ENCODE measurements at places on chromosomes 1 and 21.
A peak's percentile ranks its signal among the peaks of the same experiment; 100 is the strongest.

- no peaks in the 10 kb centered on the region for H3K27me3 ChIP-seq
- no peak for DNase-seq
- no peaks in the 10 kb centered on the region for H3K36me3 ChIP-seq
- no peak overlapping the region for H3K4me3 ChIP-seq
Observed at GRCh38 chr1:199855580-199855979, 171.9 kb upstream of the NR5A2 start.

GRCh38 chr1:30588311-30589073 is 134.9 kb downstream of the MATN1 start:
- no peak for DNase-seq
- H3K36me3 ChIP-seq, result no peaks in the 10 kb centered on the region
- H3K27me3 ChIP-seq, result no peaks in the 10 kb centered on the region
- no peak overlapping the region for H3K27ac ChIP-seq
- no peak overlapping the region for H3K4me3 ChIP-seq
- no peaks in the 10 kb centered on the region for H3K4me1 ChIP-seq

GRCh38 chr21:36693489-36694030 is 5.4 kb upstream of the SIM2 start:
- no peak overlapping the region for H3K27ac ChIP-seq
- no peaks in the 10 kb centered on the region for H3K36me3 ChIP-seq
- H3K4me1 ChIP-seq, result no peaks in the 10 kb centered on the region
- no peak overlapping the region for H3K4me3 ChIP-seq
- no peak for DNase-seq

GRCh38 chr1:58792846-58793245 is 9.0 kb upstream of the JUN start:
- no peak for DNase-seq
- H3K4me3 ChIP-seq, result no peak overlapping the region
- no peaks in the 10 kb centered on the region for H3K36me3 ChIP-seq
- no peaks in the 10 kb centered on the region for H3K27me3 ChIP-seq

GRCh38 chr1:173424143-173424542 is 53.0 kb upstream of the PRDX6 start:
- no peak for DNase-seq
- no peak overlapping the region for H3K4me3 ChIP-seq
- no peaks in the 10 kb centered on the region for H3K27me3 ChIP-seq
- H3K4me1 ChIP-seq, result peaks cover 5% of the 10 kb centered on the region

GRCh38 chr1:107949467-107950253 is 15.3 kb downstream of the VAV3 start:
- no peak for DNase-seq
- no peaks in the 10 kb centered on the region for H3K27me3 ChIP-seq
- H3K4me1 ChIP-seq, result no peaks in the 10 kb centered on the region
- no peak overlapping the region for H3K4me3 ChIP-seq

- H3K36me3 ChIP-seq, result no peaks in the 10 kb centered on the region
- H3K4me3 ChIP-seq, result no peak overlapping the region
- no peaks in the 10 kb centered on the region for H3K27me3 ChIP-seq
- no peaks in the 10 kb centered on the region for H3K4me1 ChIP-seq
- DNase-seq, result no peak
- no peak overlapping the region for H3K27ac ChIP-seq
Observed at GRCh38 chr1:100835866-100836842, 58.5 kb downstream of the EXTL2 start.

- H3K27me3 ChIP-seq, result no peaks in the 10 kb centered on the region
- H3K4me3 ChIP-seq, result no peak overlapping the region
- no peak for DNase-seq
- H3K27ac ChIP-seq, result no peak overlapping the region
- no peaks in the 10 kb centered on the region for H3K4me1 ChIP-seq
- H3K36me3 ChIP-seq, result no peaks in the 10 kb centered on the region
Observed at GRCh38 chr1:29650041-29650400, 413.7 kb downstream of the PTPRU start.

- no peak overlapping the region for H3K27ac ChIP-seq
- no peaks in the 10 kb centered on the region for H3K4me1 ChIP-seq
- no peak overlapping the region for H3K4me3 ChIP-seq
- DNase-seq, result no peak
- H3K36me3 ChIP-seq, result no peaks in the 10 kb centered on the region
Observed at GRCh38 chr1:235628316-235629005, 21.1 kb downstream of the GNG4 start.

GRCh38 chr1:221748981-221749380 is 7.1 kb upstream of the DUSP10 start:
- H3K4me3 ChIP-seq, result no peak overlapping the region
- H3K4me1 ChIP-seq, result no peaks in the 10 kb centered on the region
- no peak overlapping the region for H3K27ac ChIP-seq
- no peaks in the 10 kb centered on the region for H3K36me3 ChIP-seq

DNA sequence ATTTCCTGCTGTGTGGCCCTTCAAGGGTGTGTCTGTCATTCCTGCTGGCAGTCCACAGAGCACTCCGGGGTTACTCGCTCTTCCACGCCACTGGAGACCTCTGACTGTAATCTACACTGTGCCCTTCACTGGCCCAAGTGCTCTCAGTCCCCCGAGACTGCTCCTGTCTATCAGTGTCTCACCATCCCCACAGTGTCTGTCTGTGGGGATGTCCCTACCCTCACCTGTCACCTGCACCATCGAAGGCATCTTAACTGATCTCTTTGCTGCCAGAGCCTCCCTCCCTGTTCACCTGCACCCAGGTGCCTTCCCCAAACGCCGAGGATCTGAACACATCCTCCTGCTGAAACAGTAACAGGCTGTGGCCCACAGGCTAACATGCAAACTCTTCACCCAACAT is 136.7 kb downstream of the MATN1 start:
- no peaks in the 10 kb centered on the region for H3K4me1 ChIP-seq
- no peak for DNase-seq
- H3K4me3 ChIP-seq, result no peak overlapping the region
- no peaks in the 10 kb centered on the region for H3K36me3 ChIP-seq
- H3K27me3 ChIP-seq, result no peaks in the 10 kb centered on the region

- peak overlapping the region; percentile 80 for H3K27ac ChIP-seq
- DNase-seq, result no peak
- peaks cover 19% of the 10 kb centered on the region for H3K4me1 ChIP-seq
- H3K4me3 ChIP-seq, result peak overlapping the region; percentile 63
- H3K27me3 ChIP-seq, result no peaks in the 10 kb centered on the region
- H3K36me3 ChIP-seq, result no peaks in the 10 kb centered on the region
Observed at GRCh38 chr1:18957532-18958300, 1.2 kb upstream of the IFFO2 start.

DNA sequence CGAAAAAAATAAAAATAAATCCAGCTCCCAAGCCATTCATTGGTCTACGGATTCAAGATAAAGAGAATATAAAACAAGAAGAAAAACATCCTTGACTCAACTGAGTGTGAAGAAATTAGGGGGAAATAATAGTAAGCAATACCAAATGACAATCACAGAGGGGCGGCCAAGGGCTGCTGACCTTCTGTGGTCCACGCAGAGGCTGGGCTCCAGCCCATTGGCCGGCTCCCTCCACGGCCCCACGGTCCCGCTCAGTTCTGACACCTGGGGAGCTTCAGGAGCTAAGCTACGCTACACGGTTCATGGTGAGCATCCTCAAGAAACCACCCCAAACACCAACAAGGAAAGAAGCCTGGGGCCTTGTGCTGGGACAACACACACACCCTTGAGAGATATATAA is 400 bp upstream of the KRTAP10-12 start:
- no peaks in the 10 kb centered on the region for H3K36me3 ChIP-seq
- H3K27ac ChIP-seq, result no peak overlapping the region
- no peaks in the 10 kb centered on the region for H3K27me3 ChIP-seq
- H3K4me1 ChIP-seq, result no peaks in the 10 kb centered on the region
- DNase-seq, result no peak

GRCh38 chr1:180176965-180177364 is 22.3 kb downstream of the QSOX1 start:
- no peaks in the 10 kb centered on the region for H3K36me3 ChIP-seq
- no peaks in the 10 kb centered on the region for H3K4me1 ChIP-seq
- no peak for DNase-seq
- no peaks in the 10 kb centered on the region for H3K27me3 ChIP-seq
- no peak overlapping the region for H3K27ac ChIP-seq

DNA sequence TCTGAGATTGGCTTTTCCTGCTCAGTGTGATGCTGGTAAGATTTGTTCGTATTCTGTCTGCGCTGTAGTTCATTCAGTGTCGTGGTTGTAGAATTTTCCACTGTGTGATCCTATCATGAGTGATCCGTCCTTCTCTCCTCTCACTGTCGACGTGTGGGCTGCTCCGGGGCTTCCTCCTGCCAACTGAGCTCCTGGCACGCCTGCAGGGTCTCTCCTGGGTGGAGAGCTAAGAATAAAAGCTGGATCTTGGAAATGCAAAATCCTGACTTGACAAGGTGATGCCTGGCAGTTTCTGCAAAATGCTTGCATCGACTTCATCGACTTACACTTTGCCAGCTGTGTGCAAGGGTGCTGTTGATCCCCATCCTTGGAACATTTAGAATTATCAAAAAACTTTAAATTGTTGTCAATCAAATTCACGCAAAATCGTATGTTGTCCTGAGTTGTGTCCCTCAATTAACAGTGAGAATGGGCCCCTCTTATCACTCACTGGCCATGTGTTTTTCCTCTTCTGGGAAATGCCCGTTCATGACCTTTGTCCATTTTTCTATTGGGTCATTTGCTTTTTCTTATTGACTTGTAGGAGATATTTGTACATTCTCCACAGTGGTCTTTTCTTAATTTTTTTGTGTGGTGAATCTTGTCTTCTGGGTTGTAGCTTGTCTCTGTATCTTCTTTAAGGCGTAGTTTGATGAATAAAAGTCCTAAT is 125.5 kb downstream of the CRYAA start:
- no peak overlapping the region for H3K4me3 ChIP-seq
- no peaks in the 10 kb centered on the region for H3K4me1 ChIP-seq
- no peak overlapping the region for H3K27ac ChIP-seq
- no peaks in the 10 kb centered on the region for H3K36me3 ChIP-seq
- DNase-seq, result no peak

- no peak for DNase-seq
- H3K36me3 ChIP-seq, result no peaks in the 10 kb centered on the region
- H3K27ac ChIP-seq, result peak overlapping the region; percentile 65
- no peaks in the 10 kb centered on the region for H3K27me3 ChIP-seq
- H3K4me3 ChIP-seq, result no peak overlapping the region
- H3K4me1 ChIP-seq, result peaks cover 11% of the 10 kb centered on the region
Observed at GRCh38 chr21:43644609-43645008, 14.7 kb downstream of the HSF2BP start.

DNA sequence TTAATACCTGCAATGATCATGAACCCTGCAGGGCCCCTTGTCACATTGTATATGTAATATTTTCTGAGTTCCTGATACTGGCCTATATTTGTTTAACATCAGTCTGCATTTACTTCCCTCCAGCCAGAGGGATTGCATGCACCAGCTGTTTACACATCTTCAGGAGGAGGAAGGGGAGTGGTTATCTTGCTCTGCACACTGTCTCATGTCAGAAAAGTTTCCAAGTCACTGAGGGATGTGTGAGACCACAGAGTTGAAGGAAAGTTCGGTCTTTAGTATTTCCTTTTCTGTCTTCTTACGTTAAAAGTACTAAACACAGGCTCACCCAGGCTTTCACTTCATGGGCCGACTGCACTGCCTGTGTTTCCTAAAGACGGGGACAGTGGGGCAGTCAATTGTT is 574.1 kb downstream of the LMO4 start:
- no peaks in the 10 kb centered on the region for H3K4me1 ChIP-seq
- no peak overlapping the region for H3K4me3 ChIP-seq
- no peak for DNase-seq
- no peak overlapping the region for H3K27ac ChIP-seq
- no peaks in the 10 kb centered on the region for H3K36me3 ChIP-seq
- no peaks in the 10 kb centered on the region for H3K27me3 ChIP-seq

GRCh38 chr21:43203591-43203990 is 34.8 kb downstream of the CRYAA start:
- no peak for DNase-seq
- H3K4me1 ChIP-seq, result no peaks in the 10 kb centered on the region
- no peak overlapping the region for H3K27ac ChIP-seq

Measured in Panc1 (cell line).